ENCODE measurements at places on chromosomes 1 and 21.

- DNase-seq = no peak
Measured at GRCh38 chr1:109281680-109282496, 1.1 kb downstream of the PSRC1 start.

GRCh38 chr1:14615549-14616218 is 17.2 kb downstream of the KAZN start:
- no peak for DNase-seq

- no peak for DNase-seq
Measured at GRCh38 chr21:17753736-17754135, 65.4 kb downstream of the C21orf91 start.

DNA sequence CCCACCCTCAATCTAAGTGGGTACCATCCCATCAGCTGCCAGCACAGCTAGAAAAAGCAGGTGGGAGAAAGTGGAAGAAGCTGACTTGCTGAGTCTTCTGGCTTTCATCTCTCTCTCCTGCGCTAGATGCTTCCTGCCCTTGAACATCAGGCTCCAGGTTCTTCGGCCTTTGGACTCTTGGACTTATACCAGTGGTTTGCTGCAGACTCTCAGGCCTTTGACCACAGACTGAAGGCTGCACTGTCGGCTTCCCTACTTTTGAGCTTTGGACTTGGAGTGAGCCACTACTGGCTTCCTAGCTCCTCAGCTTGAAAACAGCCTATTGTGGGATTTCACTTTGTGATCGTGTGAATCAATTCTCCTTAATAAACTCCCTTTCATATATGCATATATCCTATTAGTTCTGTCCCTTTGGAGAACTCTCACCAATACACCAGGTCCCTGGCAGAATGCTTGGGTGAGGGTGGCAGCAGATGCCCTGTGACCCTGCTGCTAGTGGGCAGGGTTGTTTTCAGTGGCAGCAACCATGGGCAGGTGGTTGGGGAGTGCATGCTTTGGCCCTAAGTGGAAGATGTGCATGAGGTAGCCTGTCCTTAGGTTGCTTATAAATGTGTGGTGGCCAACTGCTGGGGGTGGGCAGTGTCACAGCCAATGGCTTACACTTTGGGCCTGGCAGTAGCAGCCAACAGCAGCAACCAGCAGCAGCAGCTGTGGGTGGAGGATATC is 10.8 kb upstream of the ADAM30 start:
- DNase-seq = no peak

DNA sequence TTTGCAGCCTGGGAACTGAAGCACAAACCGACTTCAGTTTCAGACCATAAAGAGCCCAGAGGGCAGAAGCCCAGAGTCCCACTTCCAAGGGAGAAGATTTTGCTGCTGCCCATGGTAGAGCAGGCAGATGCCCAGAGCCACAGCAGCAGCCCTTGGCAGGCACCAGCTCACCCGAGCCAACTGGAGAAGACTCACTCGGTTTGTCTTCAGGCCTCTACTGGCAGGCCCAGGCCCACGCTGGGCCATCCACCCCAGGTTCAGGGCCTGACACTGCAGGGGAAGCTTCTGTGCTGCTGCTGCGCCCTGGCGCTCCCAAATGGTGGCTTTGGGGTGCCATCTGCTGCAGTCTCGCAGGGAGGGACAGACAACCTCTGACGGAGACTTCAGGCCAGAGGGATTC is 33.3 kb downstream of the SLC66A1 start:
- no peak for DNase-seq

GRCh38 chr1:115753830-115754229 is 14.7 kb downstream of the CASQ2 start:
- no peak for DNase-seq

DNA sequence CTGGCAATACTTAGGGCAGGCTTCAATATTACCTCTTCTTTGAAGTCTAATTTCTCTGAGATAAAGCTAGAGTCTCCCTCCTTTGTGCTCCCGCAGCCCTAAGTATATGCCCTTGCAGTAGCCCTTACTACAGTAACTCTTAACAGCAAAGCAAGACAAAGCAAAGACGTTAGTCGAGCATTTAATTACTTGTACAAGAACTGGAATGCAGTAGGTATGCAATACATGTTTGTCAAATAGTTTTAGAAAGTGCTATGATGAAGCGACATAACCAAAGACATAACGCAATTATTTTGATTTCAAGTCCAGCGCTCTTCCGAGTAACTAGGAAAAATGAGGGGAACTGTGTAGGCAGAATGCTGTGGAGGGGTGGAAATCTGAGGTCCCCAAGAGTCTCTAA is 1.6 kb downstream of the P3H1 start:
- DNase-seq = no peak

GRCh38 chr1:235923466-235924021 is 56.8 kb upstream of the LYST start:
- peak; percentile 71 for DNase-seq

GRCh38 chr1:46699666-46700065 is 19.2 kb downstream of the EFCAB14 start:
- DNase-seq = no peak

GRCh38 chr1:8831340-8831739 is 13.9 kb upstream of the RERE start:
- DNase-seq = no peak

DNA sequence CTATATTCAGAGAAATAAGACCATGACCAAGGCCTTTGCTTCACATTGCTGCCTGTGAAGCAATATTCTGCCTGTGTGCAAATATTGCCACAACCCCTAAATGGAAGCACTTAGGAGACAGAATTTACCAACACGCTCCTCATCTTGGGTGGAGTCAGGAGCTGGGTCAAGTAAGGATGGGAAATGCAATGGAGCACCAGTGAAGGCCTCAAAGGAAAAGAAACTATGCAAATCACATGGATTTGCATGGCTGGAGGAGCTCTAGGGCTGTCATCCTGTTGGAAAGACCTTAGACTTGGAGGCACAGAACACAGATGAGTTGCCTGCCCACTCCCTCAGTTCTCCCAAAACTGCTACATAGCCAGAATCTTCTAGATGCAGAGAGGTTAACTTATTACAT is 435.5 kb downstream of the SIPA1L2 start:
- DNase-seq = no peak

- DNase-seq = no peak
Measured at GRCh38 chr1:164092603-164093353, 466.2 kb upstream of the PBX1 start.

DNA sequence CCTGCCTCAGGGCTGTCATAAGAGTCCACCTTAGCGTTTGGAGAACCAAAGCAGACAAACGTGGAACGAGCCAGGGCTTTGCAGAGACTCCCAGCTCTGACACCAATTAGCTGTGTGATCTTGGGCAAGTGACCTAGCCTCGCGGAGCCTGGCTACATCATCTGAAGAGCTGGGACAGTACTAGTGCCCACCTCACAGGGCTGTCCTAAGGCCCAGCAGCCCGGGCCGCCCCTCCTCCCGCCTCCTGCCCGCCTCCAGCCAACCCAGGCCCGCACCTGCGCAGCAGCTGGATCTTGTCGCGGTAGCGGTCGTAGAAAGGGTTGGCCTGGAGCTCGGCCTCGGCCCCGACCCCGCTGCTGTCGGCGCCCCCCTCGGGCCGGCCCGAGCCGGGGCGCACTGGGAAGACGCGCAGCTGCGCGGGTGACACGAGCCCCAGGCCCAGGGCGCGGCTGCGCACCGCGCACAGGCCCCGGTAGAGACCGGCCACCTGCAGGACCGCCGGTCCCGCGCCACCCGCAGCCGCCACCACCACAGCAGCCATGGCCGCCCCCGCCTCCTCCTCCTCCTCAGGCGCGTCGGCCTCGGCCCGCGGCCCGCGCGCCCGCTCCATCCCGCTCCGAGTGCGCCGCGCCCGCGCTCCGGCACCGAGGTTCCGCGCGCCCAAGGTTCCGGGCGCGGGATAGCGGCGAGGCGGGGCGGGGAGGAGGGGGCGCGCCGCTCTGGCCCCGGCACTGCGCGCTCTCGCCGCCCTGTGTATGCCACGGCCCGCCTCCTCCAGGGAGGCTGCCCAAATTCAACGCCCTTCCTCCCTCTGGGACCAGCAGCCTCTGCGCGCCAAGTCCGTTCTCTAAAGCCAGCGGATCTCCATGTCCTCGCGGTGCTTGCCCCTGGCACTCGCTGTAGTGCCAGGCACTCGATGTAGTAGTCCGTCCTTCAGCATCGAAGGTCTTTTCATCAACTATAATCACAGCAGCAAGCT is at the start of gene ATPAF1:
TSS of gene ATPAF1 (minus strand) at position 583 of the 979 bp plus-strand sequence. CDS start at position 541, 42 bp downstream.
- no peak for DNase-seq

DNA sequence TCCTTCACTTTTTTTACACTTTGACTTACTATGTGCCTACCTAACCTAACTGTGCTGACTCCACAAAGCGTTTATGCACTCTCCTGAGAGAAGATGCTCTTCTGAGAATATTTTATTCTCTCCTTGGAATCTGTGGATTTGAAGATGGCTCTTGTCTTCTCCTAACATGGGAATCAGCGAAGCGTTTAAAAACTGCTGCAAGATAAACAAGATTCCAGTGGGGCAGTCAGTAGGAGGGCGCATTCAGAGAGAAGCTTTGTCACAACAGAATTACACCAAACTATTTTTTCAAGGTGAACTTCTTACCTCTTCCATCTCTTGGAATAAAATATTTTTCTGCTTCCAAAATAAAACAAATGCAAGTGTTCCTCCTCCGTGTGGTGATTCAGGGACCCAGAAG is 113.1 kb downstream of the FOXD2 start:
- no peak for DNase-seq

DNA sequence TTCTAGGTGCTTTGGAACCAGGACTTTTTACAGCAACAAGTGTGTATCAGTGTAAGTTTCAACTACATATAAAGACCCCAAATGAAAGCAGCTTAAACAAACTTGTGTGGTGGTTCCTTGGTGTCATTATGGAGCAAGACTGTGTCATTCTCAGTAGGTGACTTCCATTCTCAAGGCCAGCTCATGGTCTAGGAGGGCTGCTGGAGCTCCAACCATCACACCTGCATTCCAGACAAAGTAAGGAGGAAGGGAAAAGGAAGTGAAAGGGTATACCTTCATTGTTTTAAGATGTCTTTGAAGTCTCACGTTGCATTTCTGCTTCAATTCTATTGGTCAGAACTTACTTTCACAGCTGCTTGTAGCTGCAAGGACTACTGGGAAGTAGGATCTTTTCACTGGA is 188.6 kb downstream of the C1orf94 start:
- DNase-seq = no peak

DNA sequence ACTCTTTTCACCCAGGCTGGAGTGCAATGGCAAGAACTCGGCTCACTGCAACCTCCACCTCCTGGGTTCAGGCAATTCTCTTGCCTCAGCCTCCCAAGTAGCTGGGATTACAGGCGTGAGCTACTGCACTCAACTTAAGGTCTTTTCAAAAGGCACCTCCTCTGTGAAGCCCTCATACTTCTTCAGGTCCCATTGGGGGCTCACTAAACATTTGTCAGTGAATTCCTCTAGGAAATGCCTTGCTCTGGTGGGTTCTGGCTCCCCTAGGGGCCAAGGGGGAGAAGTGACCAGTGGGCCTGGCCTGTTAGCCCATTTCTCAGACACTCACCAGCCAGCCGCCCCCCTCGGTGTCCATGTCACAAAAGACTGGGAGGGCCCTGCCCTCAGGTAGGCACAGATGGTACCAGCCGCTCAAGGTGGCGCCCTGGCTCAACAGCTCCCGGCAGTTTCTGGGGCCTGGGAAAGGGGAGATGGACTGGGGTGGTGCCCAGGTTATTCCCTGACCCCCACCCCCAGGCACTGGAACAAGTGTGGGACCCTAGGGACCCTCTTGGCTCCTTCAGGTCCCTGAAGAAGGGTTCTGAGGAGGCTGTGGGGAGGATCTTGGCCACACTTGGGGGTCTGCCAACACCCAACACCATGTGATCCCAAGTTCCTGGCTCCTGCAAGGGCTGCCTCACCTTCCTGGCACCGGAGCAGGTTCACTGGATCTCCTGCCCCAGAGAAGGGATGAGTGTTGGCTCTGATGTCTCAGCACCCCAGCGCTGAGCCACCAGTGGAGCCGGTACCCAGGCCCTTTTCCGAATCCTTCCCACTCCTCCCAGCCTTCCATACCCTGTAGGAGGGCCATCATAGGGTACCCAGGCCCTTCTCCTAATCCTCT is 1.6 kb downstream of the FCN3 start:
- DNase-seq = no peak

DNA sequence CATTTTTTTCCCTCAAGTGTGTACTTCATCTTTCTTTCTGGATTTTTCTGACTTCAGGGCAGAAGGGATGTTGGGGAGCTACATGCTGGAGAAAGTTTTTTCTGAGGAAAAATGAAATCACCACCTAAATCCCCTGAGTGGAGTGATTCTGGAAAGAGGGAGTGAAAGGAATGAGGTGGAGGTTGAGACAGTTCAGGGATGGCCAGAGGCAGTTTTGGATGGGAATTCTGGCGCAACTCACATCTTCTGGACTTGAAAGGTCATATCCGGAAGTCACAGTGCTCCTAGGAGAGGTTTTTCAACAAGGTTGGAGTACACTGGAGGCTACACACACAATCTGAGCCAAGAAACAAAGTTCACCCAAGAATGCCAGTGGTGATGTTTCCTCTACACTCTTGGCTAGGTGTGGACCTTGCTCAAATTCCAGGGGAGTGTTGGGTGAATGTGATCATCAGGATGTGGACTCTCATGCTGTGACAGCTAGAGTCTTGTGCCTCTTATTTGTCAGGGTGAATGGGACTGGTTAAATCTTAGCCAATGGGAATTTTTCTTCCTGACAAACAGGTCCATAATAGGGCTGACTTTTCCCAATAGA is 161.5 kb downstream of the HLX start:
- DNase-seq = no peak

DNA sequence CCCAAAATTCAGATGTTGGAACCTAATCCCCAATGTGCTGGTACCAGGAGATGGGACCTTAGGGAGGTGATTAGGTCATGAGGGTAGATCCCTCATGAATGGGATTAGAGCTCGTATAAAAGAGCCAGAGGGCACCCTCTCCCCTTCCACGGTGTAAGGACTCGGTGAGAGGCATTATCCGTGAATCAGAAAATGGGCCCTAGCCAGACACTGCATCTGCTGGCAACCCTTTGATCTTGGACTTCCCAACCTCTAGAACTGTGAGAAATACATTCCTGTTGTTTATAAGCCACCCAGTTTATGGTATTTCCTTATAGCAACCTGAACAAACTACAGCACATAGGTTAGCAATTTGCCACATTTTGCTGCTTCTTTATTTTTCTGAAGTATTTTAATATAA is 14.5 kb upstream of the JAM2 start:
- no peak for DNase-seq

- no peak for DNase-seq
Measured at GRCh38 chr1:57381426-57381825, 42.4 kb downstream of the DAB1 start.

DNA sequence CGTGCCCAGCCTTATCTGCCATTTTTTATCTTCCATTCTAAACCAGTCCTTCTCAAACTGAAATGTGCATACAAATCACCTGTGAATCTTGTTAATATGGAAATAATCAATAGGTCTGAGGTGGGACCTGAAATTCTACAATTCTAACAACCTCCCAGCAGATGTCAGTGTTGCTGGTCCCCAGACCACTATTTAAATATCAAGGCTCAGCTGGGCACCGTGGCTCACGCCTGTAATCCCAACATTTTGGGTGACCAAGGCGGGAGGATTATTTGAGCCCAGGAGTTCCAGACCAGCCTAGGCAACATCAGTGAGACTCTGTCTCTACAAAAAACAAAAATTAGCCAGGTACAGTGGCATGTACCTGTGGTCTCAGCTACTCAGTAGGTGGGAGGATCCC is 4.1 kb downstream of the UQCRHL start:
- DNase-seq = no peak

GRCh38 chr1:18569811-18570545 is 60.7 kb upstream of the PAX7 start:
- no peak for DNase-seq

Measured in NCI-H1436 treated with DMSO at 0.1 percent for 48 hours (cell line).